ENCODE measurements at places on chromosomes 16 and 17. TPM values are rescaled to one million over a fixed set of nuclear protein-coding genes. Genes with fewer than 3 reads are reported as not detected.

Gene MYH8
- not detected for total RNA-seq

Gene TOP3A
- 42.6 TPM for total RNA-seq

Gene CBX2
- total RNA-seq = 8.5 TPM

Gene CCDC144A
- 6.3 TPM for total RNA-seq

Gene MMP2
- total RNA-seq = 225 TPM

Gene TVP23C
- 3.4 TPM for total RNA-seq

Gene SDF2
- 48.9 TPM for total RNA-seq

Gene SHCBP1
- total RNA-seq = 12.7 TPM

Gene CCL8
- total RNA-seq = 0.67 TPM

Gene TNFRSF13B
- not detected for total RNA-seq

Gene PNPO
- 47.3 TPM for total RNA-seq

Gene OTOP2
- total RNA-seq = not detected

Gene PSMC5
- 43.0 TPM for total RNA-seq

Gene TMEM88
- total RNA-seq = 0.36 TPM

Gene G6PC1
- under 0.01 TPM for total RNA-seq

Gene PTX4
- under 0.01 TPM for total RNA-seq

Gene SNRNP25
- total RNA-seq = 16.4 TPM

Gene TERB1
- total RNA-seq = under 0.01 TPM

Gene CTF1
- total RNA-seq = 0.67 TPM

Gene CD68
- total RNA-seq = 24.4 TPM

Gene FBXO39
- 0.36 TPM for total RNA-seq

Gene TMEM220
- 4.5 TPM for total RNA-seq

Gene SLC5A11
- under 0.01 TPM for total RNA-seq

Gene OTOA
- 0.31 TPM for total RNA-seq

Gene TBC1D3C
- total RNA-seq = not detected

Gene RNF43
- total RNA-seq = 12.0 TPM

Gene HBM
- not detected for total RNA-seq

Gene EVI2B
- 1.7 TPM for total RNA-seq
